Type B pancreatic cell (in vitro differentiated cells): ENCODE measurements at places on chromosomes 3 and 15. TPM values are rescaled to one million over a fixed set of nuclear protein-coding genes. Genes with fewer than 3 reads are reported as not detected.

IL5RA gene
- total RNA-seq: 0.14 and 0.51 TPM in 2 replicates

GRCh38 chr15:51642696-51643095, 20.1 kb upstream of the DMXL2 start:
- no peaks in the 10 kb centered on the region for H3K4me1 ChIP-seq
- H3K36me3 ChIP-seq: no peaks in the 10 kb centered on the region
- no peak overlapping the region for H3K27ac ChIP-seq
- no peak for DNase-seq

GCSAM gene
- not detected in 2 replicates for total RNA-seq

DNA sequence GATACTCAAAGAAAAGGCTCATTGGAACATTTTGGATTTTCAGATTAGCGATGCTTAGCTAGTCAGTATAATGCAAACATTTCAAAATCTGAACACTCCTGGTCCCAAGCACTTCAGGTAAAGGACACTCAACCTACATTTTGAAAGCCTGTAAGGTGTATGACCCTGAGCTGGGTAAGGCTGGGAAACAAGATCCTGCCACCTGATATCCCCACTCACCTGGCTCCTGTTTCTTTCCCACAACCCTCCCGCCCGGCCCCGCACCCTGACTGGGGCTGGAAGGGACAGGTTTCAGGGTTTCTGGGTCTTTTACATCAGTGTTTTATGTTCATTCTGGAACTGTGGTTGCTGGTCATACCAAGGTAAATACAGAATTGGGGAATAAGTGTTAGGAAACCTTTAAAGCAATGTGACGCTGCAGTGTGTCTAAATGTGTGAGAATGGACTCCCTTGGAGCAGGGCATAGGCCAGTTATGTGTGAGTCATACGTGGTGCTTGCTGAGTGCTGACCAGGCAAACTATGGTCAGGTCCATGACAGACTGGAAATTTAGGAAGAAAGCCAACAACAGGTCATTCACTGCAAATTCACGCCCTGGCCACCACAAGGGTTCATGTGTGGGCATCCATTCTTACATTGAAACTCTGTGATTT, 22.9 kb downstream of the CTXND1 start:
- no peak overlapping the region for H3K27ac ChIP-seq
- DNase-seq: no peak
- peaks cover 10% of the 10 kb centered on the region for H3K4me1 ChIP-seq
- no peak overlapping the region for H3K4me3 ChIP-seq

DNA sequence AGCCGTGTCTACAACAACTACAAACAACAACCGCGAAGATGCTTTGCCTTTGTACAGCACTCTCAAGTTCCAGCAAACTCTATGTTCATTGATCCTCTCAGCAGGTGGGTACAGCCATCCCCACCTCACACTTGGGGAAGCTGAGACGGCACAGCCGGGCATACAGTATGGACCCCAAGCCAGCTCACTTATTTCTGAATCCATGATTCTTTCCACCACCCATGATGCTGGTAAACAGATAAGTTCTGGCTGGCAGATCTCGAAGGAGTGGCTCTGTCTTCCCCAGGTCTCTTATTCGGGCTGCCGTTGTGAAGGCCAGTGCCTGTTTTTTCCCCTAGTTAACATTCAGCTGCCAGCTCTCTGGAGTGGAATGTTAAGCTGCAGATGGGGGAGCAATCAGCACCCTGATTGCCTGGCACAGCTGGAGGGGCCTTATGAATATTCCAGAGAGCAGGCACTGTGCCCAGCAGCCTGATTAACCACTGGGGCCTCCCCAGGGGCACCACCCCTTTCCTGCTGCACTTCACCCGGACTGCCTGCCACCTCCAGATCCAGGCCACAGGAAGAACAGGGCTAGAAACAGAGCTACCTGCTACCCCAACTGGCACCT, 73.2 kb downstream of the CORO2B start:
- no peak for DNase-seq
- no peaks in the 10 kb centered on the region for H3K36me3 ChIP-seq
- no peak overlapping the region for H3K4me3 ChIP-seq
- peaks cover 12% of the 10 kb centered on the region for H3K4me1 ChIP-seq
- peaks cover 6% of the 10 kb centered on the region for H3K27me3 ChIP-seq

DNA sequence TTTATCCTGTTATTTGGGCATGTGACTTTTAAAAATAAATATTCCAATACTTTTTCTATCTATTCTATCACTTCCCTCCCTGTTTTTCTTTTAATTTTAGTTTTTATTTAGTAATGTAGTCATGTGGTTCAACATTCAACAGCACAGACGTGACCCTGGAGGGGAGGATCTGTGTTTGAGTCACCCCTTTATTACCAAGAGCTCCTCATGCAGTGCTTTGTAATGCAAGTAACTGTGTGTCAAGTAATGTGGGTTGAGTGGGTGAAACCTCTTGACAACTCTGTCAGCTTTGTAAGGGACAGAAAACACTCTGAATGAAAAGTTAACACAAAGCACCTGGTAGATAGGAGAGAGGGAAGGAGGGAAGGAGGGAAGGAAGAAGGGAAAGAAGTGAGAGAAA, 89.7 kb upstream of the FGF12 start:
- H3K4me3 ChIP-seq: no peak overlapping the region
- no peaks in the 10 kb centered on the region for H3K36me3 ChIP-seq
- H3K27me3 ChIP-seq: no peaks in the 10 kb centered on the region
- no peak overlapping the region for H3K27ac ChIP-seq
- peaks cover 46% of the 10 kb centered on the region for H3K4me1 ChIP-seq

SLC25A38 gene
- total RNA-seq: 26.9 and 30.3 TPM in 2 replicates

GRCh38 chr3:12947504-12948369, 106.4 kb upstream of the RPL32 start:
- H3K27me3 ChIP-seq: no peaks in the 10 kb centered on the region
- H3K4me3 ChIP-seq: no peak overlapping the region
- no peaks in the 10 kb centered on the region for H3K36me3 ChIP-seq

DNA sequence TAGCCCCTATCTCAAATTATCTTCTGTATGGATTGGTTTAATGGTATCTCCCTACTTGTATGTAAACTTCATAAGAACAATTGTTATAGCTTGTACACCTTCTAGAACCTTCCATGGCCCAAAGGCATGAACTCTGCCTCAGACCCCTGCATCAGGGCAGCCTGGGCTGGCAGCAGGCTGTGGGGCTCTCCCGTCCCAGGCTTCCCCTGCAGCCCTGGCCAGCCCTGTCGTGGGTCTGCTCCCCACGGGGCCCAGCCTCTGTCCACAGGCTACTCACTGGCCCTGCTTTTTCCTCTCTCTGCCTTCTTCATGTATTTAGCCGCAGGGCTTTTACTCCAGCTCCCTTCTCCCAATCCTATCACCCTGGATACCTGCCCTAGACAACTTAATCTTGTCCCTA, 4.4 kb downstream of the SCN5A start:
- peak; percentile 53 for DNase-seq
- no peaks in the 10 kb centered on the region for H3K4me1 ChIP-seq
- no peak overlapping the region for H3K27ac ChIP-seq
- no peaks in the 10 kb centered on the region for H3K36me3 ChIP-seq

RYK gene
- total RNA-seq: 50.7 and 59.2 TPM in 2 replicates

- H3K4me1 ChIP-seq: peaks cover 16% of the 10 kb centered on the region
- no peaks in the 10 kb centered on the region for H3K27me3 ChIP-seq
- no peak overlapping the region for H3K4me3 ChIP-seq
- H3K27ac ChIP-seq: no peak overlapping the region
- H3K36me3 ChIP-seq: no peaks in the 10 kb centered on the region
These were observed 323.0 kb upstream of the SEMA6D start for GRCh38 chr15:47394286-47394809.

FAM131A gene
- total RNA-seq: 13.2 and 18.3 TPM in 2 replicates

GRCh38 chr3:148648685-148649352, 48.9 kb upstream of the AGTR1 start:
- H3K36me3 ChIP-seq: no peaks in the 10 kb centered on the region
- no peak for DNase-seq
- H3K4me1 ChIP-seq: no peaks in the 10 kb centered on the region
- no peak overlapping the region for H3K27ac ChIP-seq
- no peak overlapping the region for H3K4me3 ChIP-seq

GRCh38 chr15:73982222-73982962, 9.7 kb downstream of the STOML1 start:
- H3K4me3 ChIP-seq: no peak overlapping the region
- H3K36me3 ChIP-seq: peaks cover 5% of the 10 kb centered on the region
- no peak for DNase-seq

GRCh38 chr15:88382482-88382983, 84.7 kb downstream of the MRPL46 start:
- H3K4me1 ChIP-seq: no peaks in the 10 kb centered on the region
- peaks cover 42% of the 10 kb centered on the region for H3K27me3 ChIP-seq
- H3K4me3 ChIP-seq: no peak overlapping the region
- no peak for DNase-seq
